Activated naive CD4-positive, alpha-beta T cell treated with anti-CD3 and anti-CD28 coated beads, Interleukin-2, amount 10 ng/mL, durations not matched to agents 7 days and 5 days (primary cell): ENCODE measurements at places on chromosomes 3 and 15.

GRCh38 chr3:16365491-16366128, 100.6 kb downstream of the OXNAD1 start:
- DNase-seq, result no peak

DNA sequence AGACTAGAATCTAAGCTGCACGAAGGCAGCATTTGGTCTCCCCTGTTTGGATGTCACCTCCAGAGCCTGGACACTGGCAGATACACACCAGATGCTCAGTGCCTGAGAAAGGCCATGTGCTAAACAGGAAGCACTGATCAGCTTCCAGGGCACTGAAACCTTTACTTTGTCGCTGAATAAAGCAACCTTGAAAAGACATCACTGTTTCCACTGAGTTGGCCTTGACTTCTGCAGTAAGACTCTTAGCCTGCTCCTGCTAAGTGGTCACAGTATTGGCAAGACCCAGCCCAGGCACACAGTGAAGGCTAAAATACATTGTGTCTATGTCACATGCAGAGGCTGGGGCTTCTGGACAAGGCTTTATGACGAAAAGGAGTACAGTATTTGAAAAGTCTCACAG, 104.3 kb upstream of the ICE2 start:
- peak; percentile 29 for DNase-seq

DNA sequence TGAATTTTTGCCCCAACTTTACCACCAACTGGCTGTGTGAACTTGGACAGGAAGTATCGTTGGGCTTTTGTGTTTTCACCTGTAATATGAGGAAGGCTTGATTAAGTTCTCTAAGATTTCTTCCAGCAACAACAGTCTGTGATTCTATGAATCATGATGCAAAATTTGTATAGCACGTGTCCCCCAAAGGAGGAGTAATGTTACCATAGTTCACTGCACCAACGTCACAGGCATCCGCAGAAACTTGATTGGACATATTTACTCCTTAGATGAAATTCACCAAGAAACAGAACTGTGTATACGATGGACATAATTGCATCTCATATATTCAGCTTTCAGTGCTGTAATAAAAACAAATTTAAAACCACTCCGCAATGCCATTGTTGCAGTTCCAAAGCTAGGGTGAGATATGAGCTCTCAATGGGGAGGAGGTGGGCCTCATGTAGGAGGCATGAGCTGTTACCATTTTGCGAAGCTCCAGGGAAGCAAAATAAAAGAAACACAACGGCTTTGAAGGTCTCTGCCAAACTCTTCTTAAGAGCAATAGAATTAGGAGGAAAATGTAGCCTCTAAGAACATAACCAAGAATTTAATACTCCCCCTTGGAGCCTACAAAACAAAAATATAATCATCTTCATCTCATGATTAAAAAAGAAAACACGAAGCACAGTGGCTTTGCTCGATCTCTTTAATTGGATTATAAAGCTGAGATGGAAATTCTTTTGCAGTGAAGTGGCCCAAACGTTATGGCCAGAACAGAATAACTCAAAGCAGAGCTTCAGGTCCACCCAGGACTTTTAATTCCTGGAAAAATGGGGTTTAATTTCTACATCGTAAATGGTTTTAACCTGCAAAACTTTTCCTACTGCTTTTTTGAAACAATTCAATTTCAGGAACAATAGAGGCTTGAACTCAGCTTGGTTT, 80.7 kb downstream of the CHST2 start:
- DNase-seq, result no peak

- no peak for DNase-seq
Observed at GRCh38 chr15:58546066-58546591, 114.3 kb downstream of the LIPC start.

- no peak for DNase-seq
Observed at GRCh38 chr15:65414841-65415621, 7.7 kb downstream of the IGDCC4 start.

- no peak for DNase-seq
Observed at GRCh38 chr15:38695249-38696108, 130.9 kb upstream of the RASGRP1 start.

DNA sequence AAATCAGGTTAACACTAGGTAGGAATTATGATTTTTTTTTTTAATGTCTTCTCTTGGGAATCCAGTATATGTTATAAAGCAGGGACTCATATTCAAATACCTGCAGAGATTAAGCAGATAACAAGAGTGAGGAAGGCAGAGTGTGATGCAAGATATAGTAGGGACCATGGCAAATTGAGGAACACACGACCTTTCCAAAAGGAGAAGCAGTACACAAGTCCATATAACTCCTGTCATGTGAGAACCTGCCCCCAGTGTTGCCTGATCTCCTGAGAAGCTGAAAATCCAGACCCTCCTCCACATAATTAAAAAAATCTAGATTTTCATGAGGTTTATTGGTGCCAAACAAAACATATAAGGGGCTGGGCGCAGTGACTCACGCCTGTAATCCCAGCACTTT, 3.6 kb downstream of the RFC4 start:
- DNase-seq, result no peak

- no peak for DNase-seq
Observed at GRCh38 chr3:11705049-11705448, 61.3 kb upstream of the VGLL4 start.
